ENCODE measurements at places on chromosomes 6 and 20. TPM values are rescaled to one million over a fixed set of nuclear protein-coding genes. Genes with fewer than 3 reads are reported as not detected.

DNA sequence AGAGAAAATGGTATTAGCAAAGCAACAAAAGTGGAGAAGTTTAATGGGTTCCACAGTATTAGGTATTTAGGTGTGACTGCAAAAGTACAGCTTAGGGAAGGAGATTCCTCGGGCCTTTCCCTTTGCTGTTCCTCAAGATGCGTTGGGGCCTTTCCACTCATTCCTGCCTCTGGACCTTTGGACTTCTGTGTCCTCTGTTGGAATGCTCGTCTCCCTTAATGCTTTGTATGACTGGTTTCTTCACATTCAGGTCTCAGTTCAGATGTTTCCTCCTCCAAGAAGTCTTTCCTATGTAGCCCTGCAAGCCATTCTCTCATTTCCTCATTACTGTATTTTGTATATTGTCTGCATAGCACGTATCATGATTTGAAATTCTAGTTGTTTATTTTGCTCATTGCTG is 39.6 kb downstream of the CTNNBL1 start:
- H3K27me3 ChIP-seq = no peaks in the 10 kb centered on the region
- H3K27ac ChIP-seq = no peak overlapping the region
- DNase-seq = no peak
- H3K4me3 ChIP-seq = no peak overlapping the region

- H3K27me3 ChIP-seq = peaks cover 2% of the 10 kb centered on the region
- H3K27ac ChIP-seq = no peak overlapping the region
- no peaks in the 10 kb centered on the region for H3K36me3 ChIP-seq
- no peak for DNase-seq
- H3K4me3 ChIP-seq = no peak overlapping the region
- no peaks in the 10 kb centered on the region for H3K4me1 ChIP-seq
These were observed 171.8 kb upstream of the BMP2 start for GRCh38 chr20:6595704-6596103.

DNA sequence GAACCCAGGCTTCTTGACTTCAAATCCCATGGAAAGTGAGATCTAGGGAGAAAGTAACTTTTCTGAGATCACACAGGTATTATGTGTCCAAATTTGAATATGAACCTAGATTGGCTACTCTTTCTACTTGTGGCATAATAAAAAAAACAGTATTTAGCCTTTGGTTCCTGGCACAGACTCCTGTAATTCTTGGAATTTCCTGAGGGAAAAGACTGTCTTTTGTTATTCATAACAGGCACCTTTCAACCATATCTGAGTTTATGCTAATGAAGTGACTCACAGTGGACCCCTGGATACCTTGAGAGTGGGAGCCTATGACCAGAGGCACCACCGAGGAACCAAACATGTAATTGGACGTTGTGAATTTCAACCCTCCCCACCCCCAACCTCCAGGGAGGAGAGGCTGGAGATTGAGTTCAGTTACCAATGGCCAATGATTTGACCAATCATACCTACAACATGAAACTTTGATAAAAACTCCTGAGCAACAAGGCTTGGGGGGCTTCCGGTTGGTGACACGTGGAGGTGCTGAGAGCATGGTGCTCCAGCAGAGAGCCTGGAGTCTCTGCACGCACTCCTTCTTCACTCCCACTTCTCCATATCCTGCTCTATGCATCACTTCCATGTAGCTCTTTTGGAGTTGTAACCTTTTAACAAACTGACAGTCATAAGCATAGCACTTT is 48.8 kb downstream of the LAMA4 start:
- no peaks in the 10 kb centered on the region for H3K36me3 ChIP-seq
- H3K27me3 ChIP-seq = peaks cover 6% of the 10 kb centered on the region
- H3K4me3 ChIP-seq = no peak overlapping the region

The BTBD3 gene
- 1.4 TPM for total RNA-seq

DNA sequence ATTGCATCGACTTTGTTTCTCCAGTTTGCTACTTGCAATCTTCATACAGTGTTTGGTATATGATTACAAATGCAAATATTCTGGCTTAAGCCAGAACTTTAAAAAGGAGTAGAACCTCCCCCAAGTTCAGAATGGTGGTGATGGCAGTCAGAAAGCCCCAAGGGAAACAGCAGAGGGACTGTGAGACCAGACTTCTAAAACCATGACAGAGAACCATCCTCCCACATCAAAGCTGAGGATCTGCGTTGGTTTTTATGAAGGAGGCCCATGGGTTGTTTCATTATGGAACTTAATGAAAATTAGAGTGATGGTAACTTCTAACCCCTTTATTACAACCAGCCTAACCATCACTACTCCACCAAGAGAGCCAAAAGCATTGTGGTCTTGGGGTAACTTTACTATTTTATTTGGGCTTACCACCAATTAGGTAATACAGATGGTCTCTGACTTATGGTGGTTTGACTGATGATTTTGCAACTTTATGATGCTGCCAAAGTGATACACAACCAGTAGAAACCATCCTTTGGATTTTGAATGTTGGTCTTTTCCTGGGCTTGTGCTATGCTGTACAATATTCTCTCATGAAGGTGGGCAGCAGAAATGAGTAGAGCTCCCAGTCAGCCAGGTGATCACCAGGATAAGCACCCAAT is 10.9 kb upstream of the MRS2 start:
- H3K4me1 ChIP-seq = no peaks in the 10 kb centered on the region
- H3K36me3 ChIP-seq = no peaks in the 10 kb centered on the region
- DNase-seq = no peak
- no peaks in the 10 kb centered on the region for H3K27me3 ChIP-seq

GRCh38 chr20:23337312-23337711 is 13.3 kb upstream of the NXT1 start:
- peaks cover 9% of the 10 kb centered on the region for H3K27me3 ChIP-seq
- DNase-seq = no peak
- H3K27ac ChIP-seq = no peak overlapping the region
- H3K4me1 ChIP-seq = no peaks in the 10 kb centered on the region
- no peaks in the 10 kb centered on the region for H3K36me3 ChIP-seq

- H3K4me3 ChIP-seq = no peak overlapping the region
- no peaks in the 10 kb centered on the region for H3K36me3 ChIP-seq
- H3K4me1 ChIP-seq = no peaks in the 10 kb centered on the region
These were observed 900.0 kb downstream of the KIF16B start for GRCh38 chr20:15673206-15673605.

- no peak overlapping the region for H3K27ac ChIP-seq
- DNase-seq = no peak
- H3K4me3 ChIP-seq = no peak overlapping the region
- no peaks in the 10 kb centered on the region for H3K36me3 ChIP-seq
- H3K4me1 ChIP-seq = no peaks in the 10 kb centered on the region
These were observed 28.9 kb downstream of the PRR18 start for GRCh38 chr6:166279393-166279679.

DNA sequence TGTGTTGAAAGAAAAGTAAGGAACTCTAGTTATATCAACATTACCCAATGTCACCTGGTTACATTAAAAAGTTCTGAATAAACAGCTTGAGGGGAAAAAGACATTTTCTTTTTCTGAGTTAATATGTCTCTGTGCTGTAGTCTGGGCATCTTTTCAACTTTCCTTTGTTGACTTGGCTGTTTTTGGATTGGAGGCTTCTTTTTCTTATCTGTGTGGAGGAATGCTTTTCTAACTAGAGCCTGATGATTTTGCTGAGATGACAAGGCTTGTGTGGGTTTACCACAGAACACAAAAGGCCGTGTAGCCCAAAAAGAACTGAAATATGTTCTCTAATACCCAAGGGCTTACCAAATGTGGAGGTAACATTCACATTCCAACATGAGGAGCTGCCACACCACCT is 161.8 kb downstream of the KCNQ5 start:
- H3K4me3 ChIP-seq = no peak overlapping the region
- no peaks in the 10 kb centered on the region for H3K36me3 ChIP-seq
- DNase-seq = no peak
- no peak overlapping the region for H3K27ac ChIP-seq

DNA sequence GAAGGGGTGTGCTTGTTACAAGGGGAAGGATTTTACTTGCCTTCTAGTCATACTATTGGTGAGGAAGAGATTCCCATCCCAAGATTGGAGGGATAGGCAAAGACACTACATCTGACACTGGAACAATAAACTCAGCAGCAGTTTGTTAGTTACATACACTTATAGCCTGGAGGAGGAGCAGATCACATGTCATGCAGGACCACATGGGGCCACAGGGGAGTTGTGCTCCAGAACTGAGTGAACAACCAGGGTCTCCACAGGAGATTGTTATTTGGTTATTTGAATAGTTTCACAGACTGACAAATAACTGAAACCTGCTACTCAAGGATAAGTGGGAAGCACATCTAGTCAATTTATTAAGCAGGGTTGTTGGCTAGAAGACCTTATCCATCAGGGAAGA is 559.4 kb upstream of the MANEA start:
- no peaks in the 10 kb centered on the region for H3K27me3 ChIP-seq
- no peak for DNase-seq
- no peaks in the 10 kb centered on the region for H3K36me3 ChIP-seq

DNA sequence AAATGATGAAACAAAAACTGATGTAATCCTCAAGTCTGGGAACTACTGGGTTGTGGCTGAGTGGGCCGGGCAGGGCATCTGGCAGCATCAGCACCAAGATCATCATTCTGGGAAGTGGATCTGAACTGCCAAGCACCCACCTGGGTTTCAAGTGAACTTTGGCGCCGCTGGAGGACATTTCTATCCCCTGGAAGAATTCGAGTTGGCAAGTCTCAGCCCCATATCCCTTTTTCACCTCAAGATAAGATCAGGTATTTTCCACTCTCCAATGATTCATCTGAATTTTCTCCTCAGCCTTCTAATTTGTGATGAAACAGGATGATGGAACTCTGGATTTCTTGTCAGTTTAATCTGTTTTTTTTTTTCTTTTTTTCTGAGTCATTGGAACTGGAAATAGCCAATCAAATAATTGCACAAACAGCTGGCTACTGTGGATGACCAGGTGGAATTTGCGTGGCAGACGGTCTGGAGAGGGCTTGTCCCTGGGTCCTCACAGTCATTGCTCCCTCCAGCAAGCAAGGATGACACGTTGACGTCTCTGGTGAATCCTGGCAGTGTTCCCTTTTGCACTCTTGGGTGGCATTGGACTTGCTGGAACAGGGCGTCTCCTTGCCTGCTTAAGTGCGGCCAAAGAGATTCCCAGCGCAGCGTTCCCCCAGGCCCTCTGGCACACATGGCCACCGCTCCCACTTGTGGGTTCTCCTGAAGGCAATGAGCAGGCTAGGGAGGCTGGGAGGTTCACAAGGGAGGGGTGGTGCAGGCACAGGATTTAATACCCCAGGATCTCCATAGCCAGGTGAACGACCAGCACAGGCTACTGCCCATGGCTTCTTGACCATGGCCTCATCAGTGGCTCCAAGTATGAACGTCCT is 80.4 kb downstream of the DHX35 start:
- peaks cover 10% of the 10 kb centered on the region for H3K36me3 ChIP-seq
- H3K27ac ChIP-seq = no peak overlapping the region
- H3K4me1 ChIP-seq = no peaks in the 10 kb centered on the region
- H3K4me3 ChIP-seq = no peak overlapping the region
- H3K27me3 ChIP-seq = no peaks in the 10 kb centered on the region
- no peak for DNase-seq

The GATA5 gene
- total RNA-seq = not detected

- no peaks in the 10 kb centered on the region for H3K27me3 ChIP-seq
- no peaks in the 10 kb centered on the region for H3K36me3 ChIP-seq
These were observed 152.9 kb upstream of the RUNX2 start for GRCh38 chr6:45175272-45175671.

The NKAIN4 gene
- total RNA-seq = not detected

DNA sequence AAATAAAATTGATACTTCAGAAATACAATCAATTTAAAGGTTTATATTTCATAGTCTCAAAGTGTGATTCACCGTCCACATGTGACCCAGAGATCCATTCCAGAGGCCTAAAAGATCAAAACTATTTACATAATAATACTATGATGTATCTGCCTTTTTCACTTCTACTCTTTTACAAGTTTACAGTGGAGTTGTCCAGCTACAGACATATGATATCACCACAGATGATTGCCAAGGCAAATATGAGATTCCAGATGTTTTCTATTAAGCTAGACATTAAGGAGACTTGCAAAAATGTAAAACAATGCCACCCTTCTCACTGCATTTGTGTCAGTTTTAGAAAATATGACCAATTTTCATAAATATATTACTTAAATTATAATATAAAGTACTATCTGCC is 443.7 kb downstream of the GJA1 start:
- no peaks in the 10 kb centered on the region for H3K4me1 ChIP-seq
- no peak overlapping the region for H3K4me3 ChIP-seq
- DNase-seq = no peak
- H3K27ac ChIP-seq = no peak overlapping the region
- H3K27me3 ChIP-seq = no peaks in the 10 kb centered on the region
- no peaks in the 10 kb centered on the region for H3K36me3 ChIP-seq

The LPIN3 gene
- total RNA-seq = 0.46 TPM

DNA sequence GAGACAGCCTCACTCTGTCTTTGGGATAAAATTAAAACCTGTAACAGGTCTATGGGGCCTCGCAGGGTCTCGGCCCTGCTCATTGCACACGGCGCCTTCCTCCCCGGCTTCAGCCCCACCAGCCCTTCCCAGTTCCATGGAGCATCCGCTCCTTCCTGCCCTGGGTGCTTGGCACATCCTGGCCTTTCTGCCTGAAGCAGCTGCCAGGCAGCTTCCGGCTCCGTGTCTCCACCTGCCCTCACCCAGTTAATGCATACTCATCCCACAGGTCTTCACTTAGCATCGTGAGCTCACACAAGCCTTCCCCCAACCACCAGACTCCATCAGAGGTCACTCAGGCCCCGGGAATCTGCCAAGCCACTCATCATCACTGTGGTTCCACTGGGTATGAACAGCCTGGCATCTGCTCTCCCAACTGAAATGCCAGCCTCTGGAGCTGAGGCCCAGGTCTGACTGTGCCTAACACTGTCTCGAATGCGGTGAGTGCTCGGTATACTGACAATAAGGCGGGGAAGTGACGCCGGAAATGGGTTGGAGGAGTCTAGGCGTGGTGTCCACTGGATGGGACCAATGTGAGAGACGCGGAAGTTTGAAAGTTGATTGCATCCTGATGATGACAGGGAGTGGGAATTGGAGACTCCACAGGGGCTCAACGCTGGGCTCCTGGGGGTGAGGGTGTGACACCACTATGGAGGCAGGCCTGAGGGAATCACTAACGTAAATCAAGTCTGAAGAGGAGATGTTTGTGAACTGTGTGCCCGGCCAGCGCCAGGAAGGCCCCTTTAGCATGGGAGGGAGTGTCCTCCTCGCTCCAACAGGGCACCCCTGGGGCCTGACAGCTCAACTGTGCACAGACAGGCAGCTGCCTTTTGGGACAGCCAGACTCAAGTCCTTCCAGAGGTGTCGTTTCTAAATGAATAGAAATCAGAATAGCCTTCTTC is 245.8 kb downstream of the TTLL2 start:
- H3K36me3 ChIP-seq = no peaks in the 10 kb centered on the region
- DNase-seq = no peak
- H3K27ac ChIP-seq = no peak overlapping the region
- H3K4me1 ChIP-seq = no peaks in the 10 kb centered on the region

The RSPO3 gene
- total RNA-seq = not detected

- no peak overlapping the region for H3K4me3 ChIP-seq
- H3K4me1 ChIP-seq = no peaks in the 10 kb centered on the region
- no peak for DNase-seq
- no peak overlapping the region for H3K27ac ChIP-seq
These were observed 130.4 kb upstream of the QKI start for GRCh38 chr6:163284151-163284550.

The SLC22A2 gene
- not detected for total RNA-seq

- peak overlapping the region; percentile 66 for H3K27ac ChIP-seq
- H3K4me1 ChIP-seq = peaks cover 16% of the 10 kb centered on the region
- no peaks in the 10 kb centered on the region for H3K36me3 ChIP-seq
- DNase-seq = no peak
- H3K4me3 ChIP-seq = no peak overlapping the region
These were observed 26.8 kb downstream of the SLC16A10 start for GRCh38 chr6:111114087-111114443.
